ENCODE measurements at places on chromosomes 3 and 15.

DNA sequence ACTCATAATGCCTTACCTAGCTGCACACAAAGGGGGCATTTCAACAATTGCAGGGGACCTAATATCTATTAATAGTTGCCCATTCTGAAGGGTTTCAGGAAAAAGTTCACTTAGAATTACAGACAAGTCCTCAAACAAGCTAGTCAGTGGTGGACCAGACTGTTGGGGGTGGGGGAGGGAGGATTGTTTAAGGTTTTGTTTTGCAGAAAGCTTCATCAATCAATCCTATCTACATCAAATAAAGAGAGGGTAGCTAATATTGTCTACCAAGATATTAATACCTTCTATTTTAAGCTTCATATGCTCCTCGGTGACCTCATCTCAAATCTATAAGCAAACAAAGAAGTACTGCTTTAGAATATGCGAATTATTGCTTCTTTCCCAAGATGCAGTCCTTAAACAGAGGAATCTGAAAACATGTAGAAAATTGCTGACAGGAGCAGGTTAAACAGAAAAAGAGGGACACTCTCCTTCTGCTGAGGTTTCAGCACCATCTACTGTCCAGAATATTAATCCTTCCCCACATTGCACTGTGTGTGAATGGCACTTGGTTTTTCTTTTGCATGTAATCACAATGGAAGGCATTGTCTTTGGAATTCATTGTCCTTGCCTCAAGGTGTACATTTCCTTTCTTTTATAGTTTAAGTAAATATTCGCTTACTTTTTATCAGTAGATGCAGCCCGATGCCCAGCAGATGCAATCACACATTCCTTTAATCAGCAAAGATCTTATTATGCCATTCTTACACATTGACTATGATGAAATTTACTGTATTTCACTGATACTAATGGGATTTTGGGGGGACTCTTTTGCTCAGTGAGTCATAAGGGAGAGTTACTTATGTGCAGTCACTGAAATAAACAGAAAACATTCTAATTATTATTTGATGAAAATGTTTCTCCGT is 94.7 kb downstream of the IL5RA start:
- no peak for DNase-seq

DNA sequence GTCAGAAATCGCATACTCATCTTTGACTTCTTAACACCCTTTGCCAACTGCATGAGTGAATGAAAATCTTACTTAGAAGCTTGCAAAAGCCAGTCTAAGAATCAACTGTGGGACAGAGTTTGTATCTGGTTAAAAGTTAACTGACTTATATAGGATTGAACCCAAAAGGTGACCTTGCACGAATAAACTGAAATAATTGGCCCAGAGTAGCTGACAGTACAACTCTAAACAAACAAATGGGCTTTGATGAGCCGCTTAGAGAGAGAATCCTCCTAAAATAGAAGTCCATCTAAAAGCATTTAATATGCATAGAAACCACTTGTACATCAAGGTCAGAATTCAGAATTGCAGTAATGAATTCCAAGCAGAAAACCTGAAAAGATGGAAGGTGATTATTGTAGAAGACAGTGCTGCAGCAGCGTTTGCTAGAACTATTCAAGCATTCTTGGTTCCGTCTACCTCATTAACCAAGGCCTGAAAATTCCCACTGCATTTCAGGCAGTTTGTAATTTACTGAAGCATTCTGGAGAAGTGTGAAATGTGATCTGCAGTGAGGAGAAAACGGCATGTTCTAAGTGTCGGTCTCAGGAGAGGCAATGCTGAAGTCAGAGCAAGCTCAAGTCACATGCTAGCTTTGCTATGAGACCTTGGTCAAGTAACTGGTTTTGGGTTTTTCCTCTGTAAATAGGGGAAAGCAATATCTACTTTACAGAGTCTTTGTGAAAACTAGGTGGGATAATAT is 103.7 kb downstream of the CADPS start:
- no peak for DNase-seq

DNA sequence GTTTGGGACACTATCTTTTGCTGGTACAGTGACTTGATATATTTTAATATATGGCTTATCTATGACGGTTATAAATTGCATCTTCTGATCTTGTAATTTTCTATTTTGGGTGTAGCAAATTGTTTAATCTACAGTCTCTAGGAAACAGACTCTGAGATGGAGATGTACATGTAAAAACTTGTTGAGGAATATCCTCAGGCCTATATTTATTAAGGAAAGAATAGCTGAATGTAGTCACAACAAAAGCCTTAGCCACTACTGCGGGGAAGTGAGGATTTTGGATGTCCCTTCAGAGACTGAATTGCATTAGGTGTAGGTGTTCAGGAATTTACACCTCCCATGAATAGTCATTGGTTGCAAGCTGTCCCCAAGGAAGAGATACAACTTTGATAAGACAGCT is 13.8 kb upstream of the OR5K3 start:
- no peak for DNase-seq

- DNase-seq = no peak
Observed at GRCh38 chr15:62858343-62858742, 184.2 kb upstream of the TPM1 start.
